Smooth muscle cell of the pulmonary artery (primary cell): ENCODE measurements at places on chromosomes 12 and 14. TPM values are rescaled to one million over a fixed set of nuclear protein-coding genes. Genes with fewer than 3 reads are reported as not detected.

The ANKRD33 gene
- total RNA-seq: 0.03 TPM in 1 of 2 replicates, not detected in the other

The HOXC10 gene
- not detected in 2 replicates for total RNA-seq

The RPGRIP1 gene
- total RNA-seq: not detected in 2 replicates

The APOLD1 gene
- 3.5 and 22.0 TPM in 2 replicates for total RNA-seq

The CYP27B1 gene
- total RNA-seq: 0.20 and 0.79 TPM in 2 replicates

The FGF6 gene
- not detected in 2 replicates for total RNA-seq

The NXPH4 gene
- total RNA-seq: 28.2 and 49.1 TPM in 2 replicates

The GALNT9 gene
- total RNA-seq: 0.07 and 0.86 TPM in 2 replicates

The PTPRQ gene
- total RNA-seq: 0.13 and 0.86 TPM in 2 replicates

The PRORP gene
- total RNA-seq: 29.3 and 34.2 TPM in 2 replicates

The CLEC4C gene
- not detected in 2 replicates for total RNA-seq

The ANO2 gene
- 0.07 TPM in 1 of 2 replicates, not detected in the other for total RNA-seq

The SSTR1 gene
- 6.2 and 14.5 TPM in 2 replicates for total RNA-seq
